ENCODE measurements at places on chromosomes 7 and 10.

GRCh38 chr7:34759477-34760125 is 101.6 kb downstream of the NPSR1 start:
- DNase-seq, result peak; percentile 4

DNA sequence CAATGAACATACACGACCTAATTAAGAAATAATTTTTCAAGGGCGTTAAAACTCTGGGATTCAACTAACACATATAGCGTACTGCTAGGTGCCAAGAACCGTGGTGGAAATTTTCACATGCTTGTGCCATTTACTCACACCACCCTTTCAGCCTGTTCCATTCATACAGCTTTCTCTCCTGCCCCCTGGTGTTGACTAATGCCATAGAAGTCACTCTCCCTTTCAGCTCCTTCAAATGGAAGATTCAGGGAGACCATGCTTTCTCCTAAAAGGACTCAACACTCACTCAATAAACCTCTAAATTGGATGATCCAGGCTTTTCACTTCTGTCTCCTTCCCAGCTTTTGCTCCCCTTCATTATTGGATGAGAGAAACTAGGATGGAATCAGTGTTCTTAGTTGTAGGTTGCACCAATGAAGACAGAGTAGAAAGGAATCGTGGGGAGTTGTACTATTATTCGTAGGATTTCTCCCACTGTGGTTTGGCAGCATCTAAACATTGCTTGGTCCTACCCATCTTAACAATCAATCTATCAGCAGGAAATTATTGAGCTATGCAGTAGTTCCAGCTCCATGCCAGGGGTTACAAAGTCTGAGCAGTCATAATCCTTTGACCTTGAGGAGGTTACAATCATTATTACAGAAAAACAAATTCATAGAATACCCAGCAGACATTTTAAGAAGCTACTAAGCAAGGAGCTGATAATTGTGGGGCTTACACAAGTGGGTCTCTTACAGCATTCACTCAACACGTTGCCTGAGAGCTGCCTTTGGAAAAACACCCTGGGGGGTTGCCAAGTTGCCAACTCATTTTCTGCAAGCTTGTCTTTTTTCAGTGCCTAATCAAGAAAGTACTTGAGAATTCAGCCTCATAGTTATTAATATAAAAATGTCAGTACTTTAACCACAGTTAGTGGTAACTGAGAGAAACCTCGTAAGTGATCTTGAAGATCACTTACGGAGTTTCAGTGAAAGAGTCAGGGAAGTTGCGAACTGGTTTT is 2.8 kb upstream of the PPP1R3C start:
- peak; percentile 27 for DNase-seq

GRCh38 chr10:96565774-96566173 is 21.0 kb downstream of the TM9SF3 start:
- no peak for DNase-seq

GRCh38 chr7:69889338-69889975 is 291.2 kb downstream of the AUTS2 start:
- no peak for DNase-seq

- DNase-seq, result no peak
These were observed 457.6 kb upstream of the COBL start for GRCh38 chr7:51774178-51774577.

DNA sequence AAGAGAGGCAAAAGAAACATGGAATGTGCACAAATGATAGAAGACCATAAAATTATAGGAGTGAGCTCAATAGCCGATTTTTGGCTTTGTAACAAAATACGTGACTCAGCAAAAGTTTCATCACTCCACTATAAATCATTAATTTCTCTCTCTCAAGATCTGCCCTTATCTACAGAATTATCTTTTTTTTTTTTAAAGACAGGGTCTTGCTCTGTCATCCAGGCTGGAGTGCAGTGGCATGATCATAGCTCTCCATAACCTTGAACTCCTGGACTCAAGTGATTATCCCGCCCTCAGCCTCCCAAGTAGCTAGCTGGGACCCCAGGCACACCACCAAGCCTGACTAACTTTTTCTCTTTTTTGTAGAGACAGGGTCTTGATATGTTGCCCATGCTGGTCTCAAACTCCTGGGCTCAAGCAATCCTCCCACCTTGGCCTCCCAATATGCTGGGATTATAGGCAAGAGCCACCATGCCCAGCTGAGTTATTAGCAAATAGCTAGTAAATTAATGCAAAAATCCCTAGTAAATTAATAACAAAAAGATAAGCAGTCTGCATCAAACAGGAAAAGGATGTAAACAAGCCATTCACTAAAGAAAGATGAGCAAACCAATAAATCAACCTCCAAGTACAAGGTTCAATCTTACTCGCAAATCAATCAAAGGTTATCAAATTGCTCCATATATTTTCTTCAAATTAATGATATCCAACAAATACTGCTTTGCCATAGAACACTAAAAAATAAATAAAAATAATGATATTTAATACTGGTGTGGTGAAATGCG is 450.7 kb downstream of the PARD3 start:
- DNase-seq, result no peak

Data from COR-L47 (cell line).